Germinal center (tissue), 1 donor: ENCODE measurements at places on chromosomes 3 and 15.
A peak's percentile ranks its signal among the peaks of the same experiment; 100 is the strongest.

- no peak for DNase-seq
Observed at GRCh38 chr15:67753891-67754290, 71.4 kb upstream of the SKOR1 start.

DNA sequence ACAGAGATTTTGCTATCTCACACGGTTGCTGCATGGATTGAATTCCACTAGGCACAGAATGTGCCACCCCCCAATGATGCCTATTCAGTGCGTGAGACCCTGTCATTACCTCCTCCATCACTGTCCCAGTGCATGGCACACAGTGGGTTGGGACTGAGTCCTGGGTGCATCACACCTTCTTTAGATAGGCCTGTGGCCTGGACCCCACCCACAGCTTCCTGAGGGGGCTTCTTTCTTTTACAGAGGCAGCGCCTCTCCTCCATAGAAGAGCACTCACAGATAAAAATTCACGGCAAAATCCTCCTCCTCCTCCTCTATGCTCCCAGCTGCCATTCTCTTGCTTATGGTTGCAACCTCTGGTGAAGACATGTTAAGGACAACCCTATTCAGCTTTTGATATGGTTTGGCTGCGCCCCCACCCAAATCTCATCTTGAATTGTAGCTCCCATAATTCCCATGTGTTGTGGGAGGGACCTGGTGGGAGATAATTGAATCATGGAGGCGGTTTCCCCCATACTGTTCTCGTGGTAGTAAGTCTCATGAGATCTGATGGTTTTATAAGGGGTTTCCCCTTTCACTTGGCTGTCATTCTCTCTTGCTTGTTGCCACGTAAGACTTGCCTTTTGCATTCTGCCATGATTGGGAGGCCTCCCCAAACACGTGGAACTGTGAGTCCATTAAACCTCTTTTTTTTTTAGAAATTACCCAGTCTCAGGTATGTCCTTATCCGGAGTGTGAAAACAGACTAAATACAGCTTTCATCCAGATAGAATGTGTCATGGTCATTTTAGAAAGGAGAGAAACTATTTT is 147.6 kb downstream of the KLF13 start:
- DNase-seq = no peak

DNA sequence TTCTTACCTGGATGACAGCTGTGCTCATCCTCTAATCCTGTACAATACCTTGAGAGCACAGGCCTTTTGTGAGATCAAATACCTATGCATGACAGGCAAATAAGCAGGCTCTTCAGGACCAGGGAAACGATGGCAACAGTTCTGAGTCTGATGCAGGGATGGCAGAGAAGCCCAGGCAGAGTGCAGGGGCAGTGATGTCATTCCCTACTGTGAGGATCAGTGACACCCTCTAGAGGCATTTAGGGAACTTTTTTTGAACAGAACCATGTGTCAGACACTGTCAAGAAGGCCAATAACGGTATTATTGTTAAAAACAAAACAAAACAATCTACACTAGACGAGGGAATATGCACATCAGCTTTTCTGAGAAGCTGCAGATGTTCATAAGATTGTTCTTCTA is 314.8 kb upstream of the CTDSPL start:
- DNase-seq = no peak

GRCh38 chr3:184085389-184085852 is 11.4 kb upstream of the HTR3E start:
- DNase-seq = no peak

DNA sequence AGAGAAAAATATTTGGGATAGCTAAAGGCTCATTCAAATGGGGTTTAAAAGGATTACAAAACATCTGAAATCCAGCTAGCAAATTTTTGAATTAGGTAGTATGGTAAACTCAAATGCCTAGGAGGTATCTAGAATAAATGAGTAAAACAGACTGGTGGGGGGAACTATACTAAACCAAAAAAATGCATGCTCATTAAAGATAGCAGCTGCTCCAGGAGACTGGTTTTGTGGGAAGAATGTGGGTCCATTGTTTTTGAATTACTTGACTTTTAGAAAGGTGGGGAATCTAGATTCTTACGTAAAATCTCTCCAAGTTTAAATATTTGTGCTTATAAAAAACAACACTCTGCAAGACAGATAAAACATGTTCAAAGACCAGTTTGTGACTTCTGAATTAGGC is 73.8 kb downstream of the LEKR1 start:
- no peak for DNase-seq

DNA sequence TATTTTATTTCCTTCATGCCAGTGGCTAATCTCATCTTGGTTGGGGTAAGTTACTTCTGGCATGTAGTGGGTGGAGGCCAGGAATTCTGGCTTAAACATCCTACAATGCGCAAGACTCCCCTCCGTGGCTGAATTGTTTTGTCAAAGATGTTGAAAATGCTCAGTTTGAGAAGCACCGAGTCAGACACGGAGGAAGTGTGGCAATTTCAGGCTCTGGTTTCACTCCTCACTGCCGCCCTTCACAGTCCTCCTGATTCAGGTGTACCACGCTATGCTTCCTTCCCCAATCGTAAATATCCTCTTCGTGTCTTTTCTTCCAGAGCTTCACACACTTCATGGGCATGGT is 150.7 kb downstream of the OPA1 start:
- peak; percentile 13 for DNase-seq

GRCh38 chr3:194084284-194084683 is 51.7 kb upstream of the HES1 start:
- DNase-seq = no peak

- DNase-seq = no peak
Observed at GRCh38 chr15:89130201-89130600, 41.9 kb downstream of the ABHD2 start.

DNA sequence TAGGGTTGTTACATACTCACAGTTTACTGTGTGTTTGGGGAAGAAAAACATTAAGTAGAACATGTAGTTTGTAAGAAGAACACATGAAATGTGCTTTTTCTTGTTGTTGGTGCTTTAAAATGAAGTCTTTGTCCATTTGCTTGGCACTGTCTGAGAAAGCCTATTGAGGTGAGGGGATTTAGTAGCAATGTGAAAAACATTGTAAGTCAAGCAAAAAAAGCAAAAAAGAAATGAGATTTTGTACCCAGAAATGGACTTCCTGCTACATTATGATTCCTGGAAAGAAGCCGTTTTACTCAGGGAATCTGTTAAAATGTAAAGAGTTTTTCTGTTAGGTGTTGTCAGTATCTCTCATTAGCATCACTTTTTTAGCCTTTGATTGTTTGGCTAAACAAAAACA is 59.9 kb downstream of the KAT2B start:
- no peak for DNase-seq

DNA sequence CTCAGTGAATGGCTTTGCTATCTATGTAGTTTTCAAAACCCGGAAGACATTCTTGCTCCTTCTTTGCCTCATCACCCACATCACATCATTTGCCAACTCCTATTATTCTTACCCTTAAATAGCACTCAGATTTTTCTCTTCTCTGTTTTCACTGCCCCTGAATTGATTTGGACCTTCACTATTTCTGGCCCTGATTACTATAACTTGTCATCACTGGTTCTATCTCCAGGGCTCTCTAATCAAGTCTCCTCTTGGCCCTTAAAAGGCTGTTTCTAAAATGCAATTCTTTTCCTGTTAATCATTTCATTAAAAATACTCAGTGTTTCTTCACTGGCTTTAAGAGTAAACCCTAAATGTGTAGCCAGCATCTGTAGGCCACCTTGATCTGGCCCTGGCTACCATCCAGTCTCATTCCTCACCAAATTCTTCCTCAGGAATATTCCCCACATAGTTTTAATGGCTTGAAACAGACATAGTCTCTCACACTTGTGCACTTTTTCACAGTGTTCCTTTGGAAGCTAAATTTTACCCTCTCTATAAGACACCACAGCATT is 437.1 kb upstream of the CBLB start:
- no peak for DNase-seq

GRCh38 chr3:43093974-43094373 is 11.9 kb downstream of the POMGNT2 start:
- DNase-seq = no peak

GRCh38 chr3:58627941-58628340 is 38.6 kb downstream of the FAM3D start:
- DNase-seq = no peak

DNA sequence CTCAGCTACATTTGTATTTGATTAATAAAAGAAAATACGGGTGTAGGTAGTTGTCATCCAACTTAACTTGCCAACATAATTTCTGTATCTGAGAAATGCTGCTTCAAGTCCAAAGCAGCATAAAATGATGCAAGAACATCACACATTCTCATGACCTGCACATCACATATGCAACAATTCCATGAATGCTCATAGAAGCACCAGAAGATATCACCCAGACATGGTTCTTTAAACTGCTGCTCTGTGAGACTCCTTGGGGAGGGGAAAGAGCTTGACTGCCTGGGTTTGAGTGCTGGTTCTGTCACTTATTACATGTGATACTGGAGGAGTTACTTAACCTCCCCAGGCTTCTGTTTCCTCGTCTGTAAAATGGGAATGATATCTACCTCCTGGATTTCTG is 39.4 kb downstream of the CHST14 start:
- DNase-seq = no peak

GRCh38 chr3:22907161-22907780 is 295.9 kb upstream of the UBE2E2 start:
- no peak for DNase-seq

DNA sequence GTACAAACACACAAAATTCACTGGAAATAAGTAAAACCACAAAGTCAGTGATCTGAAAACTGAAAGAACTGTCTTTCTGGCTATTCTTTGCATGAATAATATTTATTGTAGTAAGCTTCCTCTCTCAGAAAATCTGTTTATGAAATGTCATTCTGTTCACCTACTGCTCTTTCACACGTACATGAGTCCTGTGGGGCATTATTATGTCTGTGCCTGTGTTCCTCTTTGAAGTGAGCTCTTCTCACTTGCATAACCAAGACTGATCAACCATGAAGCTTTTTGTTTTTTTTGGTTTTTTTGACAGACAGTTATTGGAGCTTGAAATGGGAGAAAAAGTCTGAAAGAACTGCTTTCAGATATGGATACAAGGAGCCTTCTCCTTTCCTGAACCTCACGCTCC is 195.8 kb downstream of the PLCH1 start:
- DNase-seq = no peak

DNA sequence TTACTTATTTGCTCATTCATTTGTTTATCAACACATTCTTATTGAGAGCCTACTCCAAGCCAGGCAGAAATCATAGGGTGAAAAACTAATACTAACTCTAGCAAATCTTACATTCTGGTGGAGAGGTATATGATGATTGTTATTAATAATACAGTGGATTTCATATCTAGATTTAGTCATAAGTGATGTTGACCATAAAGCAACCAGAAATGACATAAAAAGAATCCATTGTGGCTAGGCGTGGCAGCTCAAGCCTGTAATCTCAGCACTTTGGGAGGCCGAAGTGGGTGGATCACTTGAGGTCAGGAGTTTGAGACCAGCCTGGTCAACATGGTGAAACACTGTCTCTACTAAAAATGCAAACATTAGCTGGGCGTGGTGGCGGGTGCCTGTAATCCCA is 26.2 kb upstream of the IL20RB start:
- DNase-seq = no peak

- no peak for DNase-seq
Observed at GRCh38 chr3:175258763-175259162, 399.6 kb downstream of the NAALADL2 start.

- DNase-seq = no peak
Observed at GRCh38 chr15:69675731-69676130, 223.1 kb downstream of the RPLP1 start.

GRCh38 chr15:101827257-101827656 is 15.3 kb downstream of the OR4F15 start:
- no peak for DNase-seq

GRCh38 chr15:86055688-86056087 is 24.0 kb upstream of the AGBL1 start:
- DNase-seq = no peak

DNA sequence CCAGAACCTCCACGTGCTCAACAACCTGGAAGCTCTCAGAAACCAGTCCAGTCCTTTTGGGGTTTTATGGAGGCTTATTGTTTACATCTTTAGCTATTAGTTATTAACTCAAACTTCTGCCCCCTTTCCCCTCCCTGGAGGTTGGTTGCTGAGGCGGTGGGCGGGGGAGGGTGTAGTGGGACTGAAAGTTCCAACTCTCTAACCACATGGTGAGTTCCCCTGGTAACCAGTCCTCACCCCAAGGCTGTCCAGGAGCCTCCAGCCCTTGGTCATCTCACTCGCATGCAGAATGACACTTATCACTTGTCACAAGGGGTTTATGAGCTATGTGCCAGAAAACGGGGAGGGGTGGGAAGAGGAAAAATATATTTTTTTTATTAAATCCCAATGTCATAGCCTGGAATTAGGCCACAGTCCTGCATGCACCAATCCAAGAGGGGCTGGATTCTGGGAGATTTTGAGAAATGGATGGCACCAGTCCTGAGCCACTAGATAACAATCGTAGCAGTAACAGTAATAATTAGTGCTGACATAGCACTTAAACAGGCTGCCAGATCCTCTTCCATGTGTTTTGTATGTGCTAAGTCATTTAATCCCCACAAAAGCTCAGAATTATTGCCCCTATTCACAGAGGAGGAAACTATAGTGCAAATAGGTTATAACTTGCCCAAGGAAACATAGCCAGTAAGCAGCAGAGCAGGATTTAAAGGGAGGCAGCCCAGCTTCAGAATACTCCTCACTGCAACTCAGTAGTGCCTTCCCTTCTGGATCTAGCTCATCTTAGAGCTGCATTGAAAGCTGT is 85.7 kb downstream of the CRYGS start:
- no peak for DNase-seq
